ENCODE measurements at places on chromosomes 5 and 9. TPM values are rescaled to one million over a fixed set of nuclear protein-coding genes. Genes with fewer than 3 reads are reported as not detected.

DNA sequence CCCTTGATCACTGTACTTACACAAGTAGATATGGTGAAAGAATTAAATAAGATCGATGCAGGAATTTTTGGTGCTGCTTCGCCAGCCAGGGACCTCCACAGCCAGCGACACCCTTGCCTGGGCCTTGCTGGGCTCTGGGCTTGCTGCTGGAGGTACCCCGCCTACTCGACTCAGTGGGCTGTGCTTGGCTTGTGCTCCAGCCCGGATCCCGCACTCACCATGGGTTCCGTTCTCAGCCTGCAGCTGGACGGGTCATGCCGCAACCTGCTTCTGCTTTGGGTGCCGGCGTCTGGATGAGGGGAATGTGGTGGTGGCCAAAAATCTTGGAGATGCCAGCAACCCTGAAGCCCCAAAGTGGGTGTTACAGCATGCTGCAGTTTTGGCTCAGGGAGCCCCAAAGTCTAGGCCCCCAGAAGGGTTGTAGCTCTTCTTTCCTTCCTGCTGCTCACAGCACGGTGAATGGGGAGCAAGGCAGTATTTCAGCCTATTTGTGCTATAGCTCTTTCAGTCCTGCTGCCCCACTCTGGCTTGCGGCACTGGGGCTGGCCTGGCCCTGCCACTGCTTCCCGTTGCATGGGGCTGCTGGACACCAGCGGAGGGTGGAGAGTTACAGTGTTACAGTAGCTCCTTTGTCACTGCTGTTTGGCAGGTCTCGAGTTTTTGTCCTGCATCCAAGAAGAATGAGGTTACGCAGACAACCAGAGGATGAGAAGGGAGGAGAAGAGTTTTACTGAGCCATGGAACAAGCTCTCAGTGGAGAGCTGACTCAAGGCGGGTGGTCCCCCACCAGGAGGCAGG lies 48.0 kb downstream of the TARS1 start:
- no peaks in the 10 kb centered on the region for H3K27me3 ChIP-seq
- H3K4me1 ChIP-seq, result no peaks in the 10 kb centered on the region
- H3K36me3 ChIP-seq, result no peaks in the 10 kb centered on the region

GRCh38 chr9:131677444-131678180 lies 62.3 kb downstream of the RAPGEF1 start:
- DNase-seq, result no peak
- H3K4me1 ChIP-seq, result peaks cover 82% of the 10 kb centered on the region
- peak overlapping the region; percentile 84 for H3K4me3 ChIP-seq
- no peaks in the 10 kb centered on the region for H3K36me3 ChIP-seq
- H3K27ac ChIP-seq, result peak overlapping the region; percentile 98
- H3K27me3 ChIP-seq, result no peaks in the 10 kb centered on the region

- no peak for DNase-seq
- H3K36me3 ChIP-seq, result no peaks in the 10 kb centered on the region
- no peaks in the 10 kb centered on the region for H3K27me3 ChIP-seq
Measured at GRCh38 chr5:83179966-83180365, 102.6 kb downstream of the XRCC4 start.

GRCh38 chr5:113985505-113985904 lies 376.4 kb upstream of the KCNN2 start:
- DNase-seq, result no peak
- no peaks in the 10 kb centered on the region for H3K36me3 ChIP-seq
- no peaks in the 10 kb centered on the region for H3K4me1 ChIP-seq
- no peaks in the 10 kb centered on the region for H3K27me3 ChIP-seq
- H3K4me3 ChIP-seq, result no peak overlapping the region

DNA sequence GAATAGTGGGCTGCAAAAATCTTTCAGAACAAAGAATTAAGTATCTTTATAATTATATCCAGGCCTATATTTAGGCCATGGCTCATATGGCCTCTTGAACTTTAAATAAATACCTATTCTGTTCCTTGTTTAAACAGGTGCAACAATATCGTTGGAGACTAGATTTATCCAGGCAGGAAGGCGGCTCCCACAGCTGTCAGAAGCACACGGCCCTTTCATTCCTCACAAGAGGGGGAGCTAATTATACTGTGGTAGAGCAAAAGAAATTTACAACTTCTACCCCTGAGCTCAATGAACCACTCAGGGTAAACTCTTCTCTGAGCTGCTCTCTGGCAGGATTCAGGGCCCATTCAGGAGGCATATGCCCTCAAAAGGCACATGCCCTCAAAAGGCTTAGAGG lies 31.3 kb downstream of the TMEM174 start:
- peaks cover 7% of the 10 kb centered on the region for H3K4me1 ChIP-seq
- peaks cover 55% of the 10 kb centered on the region for H3K27me3 ChIP-seq

DNA sequence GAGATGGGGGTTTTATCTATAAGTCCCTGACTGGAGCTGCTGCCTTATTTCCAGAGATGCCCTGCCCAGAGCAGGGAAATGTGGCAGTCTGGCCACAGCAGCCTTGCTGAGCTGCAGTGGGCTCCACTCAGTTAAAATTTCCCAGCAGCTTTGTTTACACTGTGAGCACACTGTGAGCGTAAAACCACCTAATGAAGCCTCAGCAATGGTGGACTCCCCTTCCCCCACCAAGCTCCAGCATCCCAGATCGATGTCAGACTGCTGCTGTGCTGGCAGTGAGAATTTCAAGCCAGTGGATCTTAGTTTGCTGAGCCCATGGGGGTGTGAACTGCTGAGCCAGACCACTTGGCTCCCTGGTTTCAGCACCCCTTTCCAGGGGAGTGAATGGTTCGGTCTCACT lies 208.7 kb upstream of the RAI14 start:
- H3K4me3 ChIP-seq, result no peak overlapping the region
- H3K27ac ChIP-seq, result no peak overlapping the region
- H3K36me3 ChIP-seq, result no peaks in the 10 kb centered on the region
- no peak for DNase-seq
- no peaks in the 10 kb centered on the region for H3K4me1 ChIP-seq
- H3K27me3 ChIP-seq, result no peaks in the 10 kb centered on the region

DNA sequence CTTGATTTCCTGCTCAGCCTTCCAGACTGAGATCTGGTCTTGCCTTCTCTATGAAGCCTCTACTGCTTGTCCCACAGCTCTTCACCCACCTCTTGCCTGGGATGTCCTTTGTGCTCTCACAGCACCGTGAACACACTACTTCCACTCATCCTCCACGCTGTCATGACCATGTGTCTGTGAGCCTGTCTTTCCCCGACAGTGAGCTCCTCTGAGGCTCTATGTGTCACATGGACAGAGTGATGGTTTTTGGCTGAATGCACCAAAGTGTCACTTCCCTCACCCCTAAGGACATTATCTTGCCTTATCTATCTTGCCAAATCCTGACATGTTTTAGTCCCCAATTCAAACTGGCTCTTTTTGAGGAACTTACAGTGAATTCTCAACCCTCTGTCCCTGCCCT lies 11.3 kb downstream of the PHYKPL start:
- H3K27ac ChIP-seq, result peak overlapping the region; percentile 85
- H3K36me3 ChIP-seq, result peaks cover 10% of the 10 kb centered on the region
- H3K27me3 ChIP-seq, result no peaks in the 10 kb centered on the region
- H3K4me1 ChIP-seq, result peaks cover 44% of the 10 kb centered on the region

DNA sequence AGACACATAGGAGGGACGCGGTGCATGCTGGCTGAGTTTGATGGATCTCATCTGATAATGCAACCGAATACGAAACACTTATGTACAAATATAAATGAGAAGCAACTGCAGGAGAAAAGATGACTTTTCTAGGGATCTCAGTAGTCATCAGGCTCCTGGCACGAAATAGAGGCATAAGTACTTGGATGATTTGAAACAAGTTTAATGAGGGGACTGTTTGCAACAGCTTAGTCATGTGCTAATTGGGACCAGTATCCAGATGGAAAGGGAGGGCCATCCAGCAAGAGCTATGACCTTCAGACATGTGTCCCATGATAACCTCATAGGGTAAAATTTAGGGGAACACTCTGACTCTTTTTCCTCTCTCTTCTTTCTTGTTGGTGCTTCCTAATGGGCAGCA lies 123.0 kb downstream of the EGFLAM start:
- no peaks in the 10 kb centered on the region for H3K36me3 ChIP-seq
- no peak overlapping the region for H3K4me3 ChIP-seq
- H3K27me3 ChIP-seq, result peaks cover 30% of the 10 kb centered on the region
- DNase-seq, result no peak
- peaks cover 22% of the 10 kb centered on the region for H3K4me1 ChIP-seq

DNA sequence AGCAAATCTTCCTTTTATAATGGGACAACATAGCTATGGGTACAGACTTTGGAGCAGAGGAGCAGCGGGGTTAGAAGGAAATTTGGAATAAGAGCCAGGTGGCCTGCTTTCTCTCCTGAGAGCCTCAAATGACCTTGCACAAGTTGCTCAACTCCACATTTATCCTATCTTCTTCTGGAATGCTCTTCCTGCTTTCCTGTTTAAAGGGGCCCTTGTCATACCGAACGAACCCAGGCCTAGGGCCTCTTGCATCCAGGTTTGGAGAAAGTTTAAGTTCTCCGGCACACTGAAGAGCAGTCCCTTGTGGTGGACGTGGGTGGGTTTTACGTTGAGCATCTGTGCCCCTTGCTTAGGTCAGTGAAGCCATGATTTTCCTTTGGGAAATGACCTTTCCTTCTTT lies 197.9 kb upstream of the NR3C1 start:
- H3K27ac ChIP-seq, result no peak overlapping the region
- DNase-seq, result no peak
- H3K4me3 ChIP-seq, result no peak overlapping the region
- peaks cover 28% of the 10 kb centered on the region for H3K4me1 ChIP-seq

DNA sequence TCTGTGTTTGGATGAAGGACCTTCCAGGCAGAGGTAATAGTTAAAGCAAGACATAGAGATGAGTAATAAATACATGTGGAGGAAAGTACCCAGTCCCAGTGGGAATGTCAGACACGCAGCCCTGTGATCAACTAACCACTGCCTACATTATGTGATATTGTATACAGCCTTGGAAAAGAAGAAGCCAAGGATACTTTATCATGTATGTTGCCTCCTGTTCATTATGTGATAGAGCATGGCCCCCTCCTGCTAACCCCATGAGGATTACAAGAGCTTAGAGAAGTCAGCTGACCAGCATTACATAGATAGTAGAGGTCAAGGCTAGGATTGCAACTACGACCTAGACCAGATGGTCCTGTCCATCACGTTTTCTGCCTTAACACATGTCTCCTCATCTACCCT lies 497.0 kb upstream of the TNC start:
- peaks cover 16% of the 10 kb centered on the region for H3K27me3 ChIP-seq
- H3K4me1 ChIP-seq, result no peaks in the 10 kb centered on the region
- no peak overlapping the region for H3K27ac ChIP-seq
- H3K4me3 ChIP-seq, result no peak overlapping the region

DNA sequence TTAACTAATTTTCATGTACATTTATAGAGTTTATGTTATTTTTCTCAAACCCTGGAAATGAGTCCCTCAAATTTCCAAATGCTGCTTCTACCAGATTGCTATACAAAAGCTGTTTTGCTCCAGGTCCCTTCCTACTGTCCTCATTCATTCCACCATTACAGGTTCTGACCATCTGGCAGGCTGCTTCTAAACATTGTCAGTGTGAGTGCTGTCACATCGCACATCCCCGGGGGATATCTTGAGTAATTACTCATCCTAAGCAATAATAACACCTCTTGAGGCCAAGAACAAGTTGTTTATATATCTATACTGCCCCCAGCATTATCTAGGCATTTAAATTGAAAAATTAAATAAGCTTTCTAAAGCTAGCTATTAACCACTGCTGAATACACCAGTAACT lies 1675.3 kb upstream of the CDH6 start:
- H3K4me1 ChIP-seq, result no peaks in the 10 kb centered on the region
- H3K4me3 ChIP-seq, result no peak overlapping the region
- no peaks in the 10 kb centered on the region for H3K27me3 ChIP-seq
- H3K36me3 ChIP-seq, result no peaks in the 10 kb centered on the region

GRCh38 chr5:60479542-60479941 lies 220.4 kb downstream of the DEPDC1B start:
- no peak for DNase-seq
- peaks cover 4% of the 10 kb centered on the region for H3K36me3 ChIP-seq

The PCA3 gene
- not detected for total RNA-seq

The PCDHGA6 gene
- total RNA-seq, result 0.68 TPM

The GFI1B gene
- total RNA-seq, result 0.39 TPM

The TMEM171 gene
- total RNA-seq, result not detected

The OSMR gene
- total RNA-seq, result not detected
